ENCODE measurements at places on chromosomes 12 and 14.

DNA sequence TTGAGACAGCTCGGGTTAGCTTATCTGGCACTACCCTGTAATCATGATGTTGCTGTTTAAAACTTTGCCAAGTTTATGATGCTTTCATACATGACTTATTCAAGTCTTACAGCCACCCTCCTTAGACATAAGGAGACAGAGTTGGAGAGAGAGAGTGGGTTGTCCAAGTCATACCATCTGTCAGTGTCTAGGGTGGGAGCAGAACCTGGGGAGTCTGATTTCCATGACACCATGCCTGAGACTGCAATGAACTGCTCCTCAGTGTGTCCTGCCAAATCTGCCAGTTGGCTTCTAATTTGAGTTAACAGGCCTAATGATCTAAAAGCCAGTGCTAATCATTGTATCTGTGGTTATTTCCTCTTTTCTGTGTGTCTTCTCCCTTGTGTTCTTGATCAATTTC is 43.7 kb upstream of the PHC1 start:
- DNase-seq, result no peak

- no peak for DNase-seq
Observed at GRCh38 chr14:105307052-105307727, 6.4 kb upstream of the BRF1 start.

GRCh38 chr12:120940799-120941198 is 36.6 kb upstream of the SPPL3 start:
- DNase-seq, result no peak

GRCh38 chr14:23621204-23621931 is 14.8 kb upstream of the DHRS2 start:
- DNase-seq, result no peak

GRCh38 chr14:33505963-33506329 is 444.9 kb downstream of the EGLN3 start:
- peak; percentile 77 for DNase-seq

DNA sequence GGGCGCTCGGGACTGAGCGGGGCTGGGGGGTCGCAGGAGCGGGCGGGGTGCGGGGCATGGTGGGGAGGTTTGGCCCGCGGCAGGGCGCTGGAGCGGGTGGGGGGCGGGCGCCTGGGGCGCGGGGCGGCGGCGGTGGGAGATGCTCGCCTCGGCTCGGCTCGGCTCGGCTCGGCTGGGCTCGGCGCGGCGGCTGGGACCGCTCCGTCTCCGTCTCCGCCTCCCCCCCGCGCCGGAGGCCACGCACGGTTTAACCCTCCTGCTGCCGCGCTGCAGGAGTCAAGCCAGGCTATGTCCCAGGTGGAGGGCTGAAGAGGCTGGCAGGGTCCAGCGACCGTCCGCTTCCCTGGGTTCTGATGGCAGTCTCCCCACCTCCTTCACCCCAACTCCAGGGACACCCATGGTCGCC is at the start of gene PIANP:
Gene PIANP, minus strand, starts transcription at position 170 of the 406 bp plus-strand sequence. CDS start 2,754 bp downstream, outside the sequence.
- DNase-seq, result no peak

DNA sequence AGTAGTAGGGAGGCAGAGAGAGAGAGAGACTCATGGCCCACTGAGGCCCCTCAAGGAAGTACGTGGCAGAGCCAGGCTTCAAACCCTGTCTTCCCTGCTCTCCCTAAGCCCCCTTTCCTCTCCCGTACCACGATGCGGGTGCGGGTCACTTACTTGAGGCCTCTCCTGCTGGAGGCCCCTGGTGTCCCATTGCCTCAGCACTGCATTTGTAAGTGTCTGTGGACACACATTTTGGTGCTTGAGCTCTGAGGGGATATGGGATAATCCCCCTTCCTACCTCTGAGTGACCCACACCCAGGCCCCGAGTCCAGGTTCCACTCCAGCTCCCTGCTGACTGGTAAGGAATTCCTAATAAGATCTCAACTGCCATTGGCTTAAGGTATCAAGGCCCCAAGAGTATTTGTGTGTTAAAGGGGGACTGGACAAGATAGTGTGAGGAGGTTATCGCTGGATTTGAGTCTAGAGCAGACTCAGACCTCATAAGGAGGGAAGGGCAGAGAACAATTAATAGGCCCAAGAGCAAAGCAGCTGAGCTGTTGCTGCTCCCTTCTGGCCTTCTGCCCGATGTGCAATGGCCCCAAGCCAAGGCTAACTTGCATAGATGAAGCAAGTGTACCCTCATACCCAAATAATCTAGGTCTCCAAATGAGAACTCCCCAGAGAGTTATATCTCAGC is 71.9 kb downstream of the CRACR2A start:
- peak; percentile 36 for DNase-seq

DNA sequence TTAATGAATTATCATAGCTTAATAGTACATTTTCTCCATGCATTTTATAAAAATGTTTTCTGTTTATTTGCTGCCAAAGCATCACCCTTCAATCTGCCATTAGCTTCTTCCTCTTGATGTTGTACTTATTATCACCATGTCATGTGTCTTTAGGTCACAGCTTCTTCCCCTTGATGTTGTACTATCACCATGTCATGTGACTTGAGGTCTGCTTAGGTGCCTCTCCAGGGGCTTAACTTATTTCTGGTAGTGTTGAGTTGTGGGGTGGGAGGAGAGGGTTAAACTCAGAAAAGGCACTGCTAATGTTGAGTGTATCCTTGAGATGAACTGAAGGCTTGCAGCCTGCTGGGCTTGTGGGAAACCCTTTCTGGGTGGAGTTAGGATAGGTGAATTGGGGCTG is 87.8 kb downstream of the DAAM1 start:
- no peak for DNase-seq

DNA sequence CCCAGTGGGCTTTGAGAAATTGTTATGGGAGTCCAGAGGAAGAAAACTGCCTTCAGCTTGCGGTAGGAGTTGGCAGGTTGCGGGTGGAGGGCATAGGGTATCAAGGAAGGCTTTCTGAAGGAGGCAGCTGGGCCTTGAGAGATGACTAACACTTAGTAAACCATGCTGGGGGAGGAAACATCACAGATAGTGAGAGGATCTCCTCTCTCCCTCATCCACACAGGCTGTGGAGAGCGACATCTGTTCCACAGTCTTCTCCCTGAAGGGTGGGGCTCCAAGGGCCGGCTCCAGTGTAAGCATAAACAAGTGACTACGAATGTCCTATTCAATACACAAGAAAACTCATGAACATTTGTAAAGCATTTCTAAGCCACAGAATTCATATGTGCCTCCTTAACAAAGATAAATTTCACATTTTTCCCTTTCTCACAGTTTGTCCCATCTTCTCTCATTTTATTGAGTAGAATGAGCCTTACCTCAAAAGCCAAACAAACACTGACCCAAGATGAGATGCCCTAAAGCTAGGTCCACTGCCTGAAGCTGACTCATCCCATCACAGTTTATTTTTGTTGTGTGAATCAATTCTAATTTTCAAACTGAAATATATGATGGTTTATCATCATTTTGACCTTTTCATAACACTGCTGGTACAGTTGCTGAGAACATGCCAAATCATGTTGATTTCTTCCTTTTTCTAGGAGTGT is 227.9 kb downstream of the SLC25A21 start:
- DNase-seq, result no peak

GRCh38 chr14:104689109-104689880 is at the start of gene INF2:
Gene INF2 (plus strand): TSS chr14:104689618. CDS start chr14:104701366, 11,748 bp downstream.
- peak; percentile 16 for DNase-seq

- no peak for DNase-seq
Observed at GRCh38 chr12:117842630-117843029, 126.2 kb downstream of the KSR2 start.

- peak; percentile 34 for DNase-seq
Observed at GRCh38 chr12:112112409-112113133, 4.0 kb upstream of the NAA25 start.

- DNase-seq, result no peak
Observed at GRCh38 chr12:72025524-72025923, 86.9 kb downstream of the TPH2 start.

- DNase-seq, result peak; percentile 73
Observed at GRCh38 chr12:12810553-12811021, 2.6 kb upstream of the DDX47 start.

DNA sequence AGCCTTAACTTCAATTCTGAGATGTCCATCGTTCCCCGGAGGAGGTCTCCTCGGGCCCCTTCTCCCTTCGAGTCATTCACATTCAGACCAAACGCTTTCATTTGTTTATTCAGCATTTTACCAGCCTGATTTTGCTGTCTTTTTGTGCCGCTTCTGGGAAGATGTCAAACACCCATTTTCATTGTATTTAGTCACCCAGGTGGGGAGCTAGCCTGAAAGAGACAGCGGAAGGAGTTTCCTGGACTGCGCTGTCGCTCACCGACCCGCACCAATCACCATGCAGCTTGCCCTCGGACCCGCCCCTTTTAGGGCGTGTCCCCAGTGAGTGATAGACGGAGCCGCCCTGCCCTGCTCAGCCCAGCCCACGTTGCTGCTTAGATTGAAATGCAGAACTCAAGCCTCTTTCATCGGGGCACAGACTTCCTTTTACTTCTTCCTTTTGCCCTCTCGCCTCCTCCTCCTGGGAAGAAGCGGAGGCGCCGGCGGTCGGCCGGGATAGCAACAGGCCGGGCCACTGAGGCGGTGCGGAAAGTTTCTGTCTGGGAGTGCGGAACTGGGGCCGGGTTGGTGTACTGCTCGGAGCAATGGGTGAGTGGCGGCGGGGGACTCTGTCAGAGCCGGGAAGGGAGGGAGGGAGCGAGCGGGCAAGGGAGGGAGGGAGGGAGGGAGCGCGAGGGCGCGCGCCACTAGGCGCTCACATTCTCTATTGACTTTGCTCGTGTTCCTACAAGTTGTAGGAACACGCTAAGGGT is at the start of gene PAX9:
Gene PAX9, plus strand, starts transcription at position 355 of the 752 bp plus-strand sequence. Its CDS starts 230 bp downstream, at position 585.
- peak; percentile 97 for DNase-seq

DNA sequence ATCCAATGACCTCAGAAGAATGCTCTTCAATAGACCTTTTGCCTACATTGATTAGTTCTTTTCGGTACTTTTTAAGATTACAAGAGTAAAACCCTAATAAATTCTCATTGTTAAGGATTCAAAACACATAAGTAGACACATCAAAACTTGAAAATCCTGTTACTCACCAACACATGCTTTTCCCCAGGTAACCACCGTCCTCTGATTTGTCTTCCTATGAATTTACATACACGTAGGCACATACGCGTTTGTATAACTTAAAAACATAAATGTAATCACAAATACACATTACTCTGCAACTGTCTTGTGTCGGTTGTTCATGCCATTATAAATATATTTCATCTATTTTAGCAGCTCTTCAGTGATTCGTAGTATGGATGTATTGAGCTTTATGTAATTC is 910 bp upstream of the WASHC4 start:
- no peak for DNase-seq

GRCh38 chr12:57461276-57461916 is 1.8 kb downstream of the GLI1 start:
- DNase-seq, result no peak

DNA sequence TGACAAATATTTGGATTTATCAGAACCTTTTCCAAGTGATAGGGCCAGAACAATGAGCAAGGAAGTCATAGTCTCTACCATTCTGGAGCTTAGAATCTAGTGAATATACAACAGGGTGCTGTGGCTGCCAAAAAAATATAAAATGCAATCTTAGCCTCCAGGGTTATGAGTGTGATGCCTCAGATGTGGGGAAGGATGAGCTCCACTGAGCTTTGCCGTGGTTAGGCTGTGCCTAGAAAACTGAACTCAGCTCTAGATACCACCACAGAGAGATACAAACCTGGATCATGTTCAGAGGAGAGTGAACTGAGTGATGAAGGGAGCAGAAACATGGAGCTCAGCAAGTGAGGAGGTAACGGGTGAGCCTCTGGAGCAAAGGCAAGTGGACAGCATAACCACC is 138.1 kb upstream of the HIF1A start:
- DNase-seq, result no peak

- no peak for DNase-seq
Observed at GRCh38 chr14:83764656-83765599, 1765.0 kb upstream of the FLRT2 start.

- no peak for DNase-seq
Observed at GRCh38 chr12:123427036-123427769, 9.3 kb downstream of the RILPL2 start.

GRCh38 chr14:30240018-30240417 is 312.4 kb upstream of the PRKD1 start:
- no peak for DNase-seq

GRCh38 chr12:68495336-68496070 is 115.2 kb upstream of the RAP1B start:
- DNase-seq, result no peak

GRCh38 chr12:107526555-107527180 is 158.9 kb upstream of the PWP1 start:
- no peak for DNase-seq

DNA sequence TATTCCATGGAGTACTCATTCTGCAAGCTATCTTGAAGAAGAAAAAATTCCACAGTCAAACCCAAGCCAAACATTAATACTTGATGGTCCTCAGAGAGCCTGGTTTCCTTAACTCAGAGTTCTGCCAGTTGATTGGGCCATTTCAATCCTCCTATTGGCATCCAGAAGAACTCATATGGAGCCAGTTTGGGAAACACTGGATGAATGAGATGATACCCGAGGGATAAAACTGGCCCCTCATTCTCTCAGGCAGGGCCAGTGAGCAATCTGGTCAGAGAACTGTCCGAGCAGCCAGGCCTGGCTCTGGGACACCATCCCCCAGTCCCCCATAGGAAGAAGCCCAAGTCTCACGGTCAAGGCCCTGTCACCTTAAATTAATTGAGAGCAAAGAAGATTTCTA is 48.8 kb downstream of the NUAK1 start:
- no peak for DNase-seq

DNA sequence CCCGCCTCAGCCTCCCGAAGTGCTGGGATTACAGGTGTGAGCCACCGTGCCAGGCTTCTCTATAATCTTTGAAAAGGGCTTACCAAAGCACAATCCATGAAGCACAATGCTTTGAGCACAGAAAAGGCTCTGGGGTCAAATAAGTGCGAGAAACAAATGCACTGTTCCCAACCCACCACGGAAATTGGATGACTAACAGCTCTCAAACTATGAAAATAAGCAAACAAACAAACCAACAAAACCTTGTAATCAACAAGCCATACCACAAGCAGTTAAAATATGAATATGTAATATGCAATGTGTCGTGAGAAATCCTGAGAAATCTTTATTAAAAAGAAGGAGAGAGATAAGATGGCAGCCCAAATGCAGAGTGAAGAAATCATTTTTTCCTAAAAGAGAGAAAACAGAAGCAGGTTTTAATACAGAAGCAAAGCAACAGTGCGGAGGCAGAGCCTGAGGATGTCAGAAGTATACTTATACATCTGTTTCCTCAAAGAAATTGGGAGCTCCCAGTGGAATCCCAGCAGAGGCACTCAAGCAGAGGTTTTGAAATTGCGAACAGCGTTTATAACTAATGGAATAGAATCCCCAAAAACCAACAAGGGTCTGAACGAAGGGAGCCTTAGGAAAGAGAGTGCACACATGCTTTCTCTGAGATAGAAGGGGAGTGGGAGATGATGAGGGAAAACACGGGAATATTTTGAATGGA is 17.1 kb downstream of the SMCO2 start:
- no peak for DNase-seq

- no peak for DNase-seq
Observed at GRCh38 chr14:24883576-24883975, 166.4 kb downstream of the STXBP6 start.

GRCh38 chr14:68442828-68443629 is 349.8 kb downstream of the ZFP36L1 start:
- DNase-seq, result no peak

DNA sequence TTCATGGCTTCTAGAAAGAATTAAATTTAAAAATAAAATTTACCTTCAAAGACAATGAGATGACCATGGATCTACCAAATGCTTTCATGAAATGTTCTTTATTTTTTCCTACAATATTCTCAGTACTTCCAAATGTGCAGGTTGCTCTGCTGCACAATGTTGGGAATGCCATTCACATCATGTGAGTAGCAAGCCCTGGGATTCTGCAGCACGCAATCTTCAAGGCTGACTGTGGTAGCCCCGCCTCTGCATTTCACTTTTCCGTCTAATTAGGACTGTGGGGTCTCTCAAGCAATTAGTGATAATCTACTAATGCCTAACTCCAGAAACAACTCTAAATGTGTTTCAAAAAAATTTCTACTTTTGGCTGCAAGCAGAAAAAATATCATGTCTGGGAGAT is 13.7 kb upstream of the NTN4 start:
- no peak for DNase-seq
